ENCODE measurements at places on chromosomes 2 and 18.

DNA sequence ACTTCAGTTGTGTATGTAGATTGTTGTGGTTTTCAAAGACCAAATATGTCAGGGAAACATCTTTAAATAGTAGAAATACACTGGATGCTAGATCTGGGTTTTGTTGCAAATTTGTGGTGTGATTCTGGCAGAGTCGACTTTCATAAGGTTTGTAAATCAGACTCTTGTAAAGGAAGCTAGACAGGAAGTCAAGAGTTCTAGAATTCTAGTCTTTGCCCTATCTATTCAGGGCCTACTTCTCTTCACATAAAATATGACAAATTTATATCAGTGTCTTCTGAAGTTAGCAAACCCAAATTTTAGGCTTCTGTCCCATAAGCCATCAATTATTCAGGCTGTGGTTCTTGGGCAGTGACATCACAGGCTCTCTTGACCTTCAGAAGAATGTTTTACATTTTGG, 1579.2 kb upstream of the PIK3C3 start:
- no peak for DNase-seq

- DNase-seq, result no peak
Observed at GRCh38 chr2:219353129-219353528, 20.6 kb upstream of the RESP18 start.

- no peak for DNase-seq
Observed at GRCh38 chr2:28341208-28341891, 51.3 kb upstream of the FOSL2 start.

DNA sequence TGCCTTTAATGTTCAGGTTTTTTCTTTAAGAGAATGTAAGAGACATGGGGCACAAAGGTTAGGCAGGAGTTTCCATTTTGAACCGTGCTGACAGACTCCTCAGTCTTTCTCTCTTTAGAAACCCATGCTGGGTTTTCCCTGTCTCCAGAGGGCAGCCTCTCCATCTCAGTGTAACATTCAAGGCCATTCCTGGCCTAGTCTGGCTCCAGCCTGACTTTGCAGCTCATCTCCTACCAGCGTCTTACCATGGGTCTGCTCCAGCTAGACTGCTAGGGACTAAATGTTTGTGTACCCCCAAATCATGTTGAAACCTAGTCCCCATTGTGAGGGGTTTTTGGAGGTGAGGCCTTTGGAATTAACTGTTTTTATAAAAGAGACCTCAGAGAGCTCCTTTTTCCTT, 9.8 kb upstream of the CLIP4 start:
- no peak for DNase-seq

- no peak for DNase-seq
Observed at GRCh38 chr2:226691255-226691654, 108.4 kb downstream of the IRS1 start.

DNA sequence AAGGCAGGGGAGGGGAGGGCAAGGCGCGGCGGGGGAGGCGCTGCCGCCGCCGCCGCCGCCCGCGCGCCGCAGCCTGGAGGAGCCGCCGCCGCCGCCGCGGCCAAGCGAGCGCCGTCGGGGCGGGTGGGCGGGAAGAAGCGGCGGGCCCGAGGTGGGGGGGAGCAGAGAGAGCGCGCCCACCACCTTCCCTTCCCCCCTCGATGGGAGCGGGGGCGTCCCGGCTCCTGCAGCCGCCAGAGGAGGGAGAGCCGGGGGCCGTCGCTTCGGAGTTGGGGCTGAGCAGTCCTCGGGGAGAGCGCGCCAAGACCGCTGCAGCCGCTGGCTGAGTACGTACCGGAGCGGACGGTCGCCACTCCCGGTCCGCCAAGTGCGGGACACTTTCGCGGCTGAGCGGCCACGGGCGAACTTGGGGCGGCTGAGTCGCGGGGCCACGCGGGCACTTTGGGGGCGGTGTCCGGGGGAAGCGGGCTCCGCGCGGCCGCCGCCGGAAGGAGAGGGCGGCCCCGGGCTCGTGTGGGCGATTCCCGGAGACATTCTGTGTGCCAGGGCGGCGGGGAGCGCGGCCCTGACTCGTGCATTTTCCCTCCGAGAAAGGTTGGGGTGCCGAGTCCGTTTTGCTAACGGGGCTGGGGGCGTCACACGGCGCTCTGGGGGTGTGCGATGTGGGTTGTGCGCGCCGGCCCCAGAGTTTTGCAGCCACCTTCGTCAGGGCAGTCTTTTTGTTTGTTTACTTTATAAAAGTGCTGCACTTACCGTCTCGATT, at the start of gene NAB1:
TSS of gene NAB1 (plus strand) at position 49 of the 763 bp plus-strand sequence. CDS start 10,094 bp downstream, outside the sequence.
- DNase-seq, result peak; percentile 71

GRCh38 chr2:12119841-12120240, 373.4 kb downstream of the LPIN1 start:
- no peak for DNase-seq

GRCh38 chr2:224613543-224614286, 28.6 kb upstream of the CUL3 start:
- DNase-seq, result no peak

GRCh38 chr2:241432824-241433448, 75.4 kb downstream of the STK25 start:
- no peak for DNase-seq

DNA sequence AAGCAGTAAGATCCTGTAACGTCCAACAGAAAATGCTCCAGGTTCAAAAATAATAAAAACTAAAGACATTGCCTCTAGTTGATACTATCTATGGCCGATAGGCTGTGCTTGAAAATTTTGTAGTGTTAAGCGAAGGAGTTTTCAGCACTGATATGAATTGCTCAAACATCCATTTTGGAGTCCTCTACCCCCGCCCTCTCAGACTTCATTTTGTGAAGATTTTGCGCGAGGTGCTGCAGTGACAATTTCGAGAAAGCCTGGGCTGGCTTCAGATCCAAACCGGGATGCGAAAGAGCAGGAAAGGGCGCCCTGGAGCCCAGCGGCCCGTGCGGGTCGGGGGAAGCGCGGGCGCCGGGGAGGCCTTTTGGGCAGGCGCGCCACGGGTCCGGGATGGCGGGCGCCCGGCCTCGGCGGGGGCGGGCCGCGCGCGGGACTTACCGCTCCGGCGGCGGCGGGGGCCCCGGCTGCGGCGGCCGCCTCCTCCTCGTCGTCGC, 1.8 kb downstream of the SP3 start:
- peak; percentile 36 for DNase-seq

DNA sequence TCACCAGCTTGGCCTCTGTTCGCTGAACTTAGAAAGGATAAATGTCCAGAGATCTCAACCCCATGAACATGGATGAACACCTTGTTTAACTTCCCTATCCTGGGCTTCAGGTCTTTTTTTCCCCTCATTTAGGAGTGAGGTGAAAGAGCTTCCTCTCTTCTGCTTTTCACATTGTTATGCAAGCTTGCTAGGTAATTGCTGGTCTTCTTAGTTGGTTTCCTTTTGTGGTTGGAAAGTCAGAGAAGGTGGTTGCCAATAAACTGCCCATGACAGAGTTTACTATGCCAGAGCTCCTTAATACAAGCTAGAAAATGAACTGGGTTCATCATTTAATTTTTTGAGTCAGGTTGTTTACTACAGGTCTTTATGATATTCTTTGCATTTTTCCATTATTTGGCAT, 16.6 kb downstream of the SLC9A4 start:
- no peak for DNase-seq

GRCh38 chr18:26524504-26525351, 23.6 kb downstream of the KCTD1 start:
- no peak for DNase-seq

GRCh38 chr18:48780201-48780912, 170.4 kb downstream of the SMAD7 start:
- no peak for DNase-seq

DNA sequence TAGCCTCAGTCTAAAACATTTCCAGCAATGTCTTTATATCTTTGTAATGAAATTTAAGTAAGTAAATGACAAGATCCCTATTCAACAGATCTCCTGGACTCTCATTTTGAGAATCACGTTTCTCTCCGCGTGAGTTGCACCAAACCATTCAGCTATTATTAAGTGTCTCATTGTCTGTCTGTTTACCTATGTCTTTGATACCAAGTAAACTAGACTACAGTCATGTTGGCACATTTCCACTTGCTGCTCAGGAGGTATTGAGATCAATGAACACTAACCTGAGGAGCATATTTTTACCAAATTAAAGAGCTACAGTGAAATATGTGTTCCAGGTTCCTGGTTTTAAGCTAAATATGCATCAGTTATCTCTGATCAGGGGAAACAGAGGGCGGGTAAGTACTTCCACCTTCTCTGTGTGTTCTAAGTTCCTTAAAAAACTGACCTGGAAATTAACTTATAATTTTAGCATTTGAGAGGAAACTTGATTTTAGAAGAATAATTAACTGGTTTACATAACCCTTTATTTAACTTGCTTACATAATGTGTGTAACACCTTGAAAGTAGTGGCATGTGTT, 125.8 kb downstream of the OSBPL6 start:
- no peak for DNase-seq

DNA sequence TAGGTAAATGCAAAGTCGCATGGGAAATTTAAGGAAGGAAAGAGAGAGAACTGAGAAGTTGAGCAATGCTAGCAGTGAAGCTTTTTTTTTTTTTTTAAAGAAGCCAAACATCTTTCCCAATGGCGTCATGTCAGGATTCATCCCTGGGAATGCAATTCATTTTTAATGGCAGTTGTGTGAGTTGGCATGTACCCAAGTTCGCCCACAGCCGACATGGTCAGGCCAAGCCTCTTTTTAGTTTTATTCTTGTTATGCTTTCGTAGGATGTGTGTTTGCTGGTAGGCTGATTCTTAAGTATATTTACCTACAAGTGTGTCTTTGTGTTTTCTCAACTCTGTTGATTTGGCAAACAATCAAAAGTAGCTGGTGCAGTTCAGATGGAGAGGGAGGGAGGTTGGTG, 127.6 kb upstream of the ITGA6 start:
- no peak for DNase-seq

DNA sequence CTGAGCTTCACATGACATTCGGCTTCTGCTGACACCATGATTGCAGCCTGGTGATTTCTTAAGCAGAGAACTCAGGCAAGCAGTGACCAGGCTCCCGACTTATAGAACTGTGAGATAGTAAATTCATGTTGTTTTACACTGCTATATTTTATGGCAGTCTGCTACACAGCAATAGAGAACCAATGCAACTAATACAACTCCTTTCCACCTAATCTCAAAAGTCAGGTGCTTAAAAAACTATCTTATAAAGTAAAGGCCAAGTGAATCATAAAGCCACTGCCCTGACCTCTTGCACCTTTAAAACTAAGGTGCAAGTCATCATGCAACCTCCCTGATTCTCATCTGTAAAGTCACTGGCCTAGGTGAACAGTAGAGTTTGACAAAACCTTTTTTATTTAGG, 95.3 kb upstream of the GLS start:
- no peak for DNase-seq

GRCh38 chr2:119402645-119403560, 28.8 kb upstream of the TMEM37 start:
- no peak for DNase-seq

DNA sequence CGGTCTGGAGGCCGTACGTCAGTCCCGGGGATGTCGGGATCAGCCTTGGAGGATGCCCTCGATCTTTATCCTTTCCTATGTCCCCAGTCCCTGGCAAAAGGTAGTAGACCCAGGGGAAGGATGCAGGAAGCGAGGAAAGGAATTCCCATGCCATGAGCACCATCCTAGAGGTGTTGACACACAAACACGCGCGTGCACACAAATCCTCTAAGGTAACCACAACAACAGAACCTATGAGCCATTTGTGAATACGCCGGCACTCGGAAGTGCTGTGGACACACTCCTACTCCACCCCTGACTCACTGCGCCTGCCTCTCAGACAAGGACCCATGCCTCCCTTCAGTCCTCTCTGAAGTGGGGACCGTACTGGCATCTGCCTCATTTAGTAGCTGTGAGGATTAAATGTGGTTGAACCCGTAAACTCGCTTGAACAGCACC, 11.3 kb upstream of the MLPH start:
- DNase-seq, result no peak

DNA sequence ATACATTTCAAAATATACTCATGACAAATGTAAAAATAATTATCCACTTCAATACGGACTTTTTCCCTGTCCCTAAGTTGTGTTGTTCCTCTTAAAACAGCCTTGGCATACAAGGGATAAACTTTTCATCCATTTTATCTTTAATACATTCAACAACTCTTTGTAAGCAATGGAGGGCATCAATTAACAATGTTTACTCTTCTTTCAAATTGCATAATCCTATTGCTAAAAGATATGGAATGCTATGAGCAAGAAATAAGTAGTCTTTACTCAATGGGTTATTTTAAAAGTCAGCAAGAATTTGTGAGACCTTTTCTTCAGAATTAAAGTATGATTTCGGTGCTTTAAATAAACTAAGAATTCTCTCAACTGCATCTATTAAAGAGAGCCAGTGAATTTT, 41.9 kb downstream of the SCN9A start:
- no peak for DNase-seq

- no peak for DNase-seq
Observed at GRCh38 chr2:227461811-227462461, 10.0 kb upstream of the AGFG1 start.

DNA sequence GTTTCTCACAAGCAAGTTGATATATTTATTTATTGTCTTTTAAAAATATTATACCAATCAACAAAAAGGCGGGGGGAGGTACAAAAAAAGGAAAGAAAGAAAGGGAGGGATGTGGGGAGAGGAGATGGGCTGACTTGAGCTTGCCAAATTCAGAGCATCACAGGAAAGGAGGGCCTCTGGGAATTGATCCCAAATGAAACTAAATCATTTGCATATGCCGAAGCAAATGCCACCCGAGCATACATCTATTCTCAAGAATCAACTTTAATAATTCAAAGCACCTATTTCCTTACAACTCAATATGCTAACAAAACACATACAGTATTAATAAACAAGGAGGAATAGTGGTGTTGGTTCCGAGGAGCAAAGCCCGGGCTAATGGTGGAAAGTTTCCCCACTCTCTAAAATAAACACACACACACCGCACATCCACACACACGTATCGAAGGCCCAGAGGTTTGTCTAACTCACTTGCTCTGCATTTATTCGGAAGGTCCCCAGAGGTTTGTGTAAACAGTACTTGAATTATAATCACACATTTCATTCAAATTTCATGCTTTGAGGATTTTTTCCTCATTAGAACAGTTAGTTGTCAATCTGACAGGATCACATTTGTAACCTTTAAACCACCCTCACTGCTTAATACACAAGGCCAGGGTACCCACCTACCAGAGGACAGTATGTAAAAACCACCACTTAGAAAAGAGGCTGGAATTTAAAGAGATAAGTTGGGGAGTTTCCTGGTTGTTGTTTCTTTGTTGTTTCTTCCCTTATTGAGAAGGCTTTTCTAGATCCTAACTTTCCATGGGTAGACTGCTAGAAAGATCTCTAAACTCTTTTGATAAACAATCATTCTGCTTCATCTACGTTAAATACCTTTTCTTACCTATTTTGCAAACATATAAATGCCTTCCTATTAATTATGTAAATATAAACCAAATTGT, 264.7 kb downstream of the TCF4 start:
- DNase-seq, result no peak

Measured in GM10248 (cell line).